ENCODE measurements at places on chromosomes 3 and 15.

DNA sequence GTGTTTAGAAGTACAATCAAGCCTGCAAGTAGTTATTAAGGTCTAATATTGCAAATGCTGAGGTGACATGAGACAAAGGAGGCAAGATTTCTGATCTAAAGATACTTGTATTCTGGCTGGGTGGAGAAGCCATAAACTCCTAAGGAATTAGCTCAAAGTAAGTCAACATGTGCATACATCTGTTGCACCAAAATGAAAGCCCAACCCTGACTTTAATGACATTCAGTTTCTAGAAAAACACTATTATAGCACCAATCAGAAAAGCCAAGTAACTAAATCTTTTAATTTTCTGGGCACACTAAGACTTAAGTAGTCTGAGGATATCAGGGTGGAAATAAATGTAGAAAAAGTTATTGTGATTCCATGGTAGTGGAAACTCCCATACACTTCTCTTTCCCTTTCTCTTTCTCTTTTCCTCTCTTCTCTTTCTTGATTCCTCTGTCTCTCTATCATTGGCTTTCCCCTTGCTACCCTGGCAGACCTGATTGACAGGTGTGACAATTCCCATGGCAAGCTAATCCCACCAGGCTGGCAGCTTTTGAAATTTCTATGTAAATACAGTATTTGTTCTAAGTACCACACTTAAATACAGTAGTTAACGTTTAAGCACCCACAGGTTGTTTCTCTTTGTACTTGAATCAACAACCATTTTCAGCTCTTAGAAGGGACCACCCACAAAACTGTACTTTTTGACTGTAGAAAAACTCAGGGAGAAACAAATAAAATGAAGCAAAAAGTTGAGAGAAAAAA lies 528.4 kb upstream of the SEMA6D start:
- DNase-seq = no peak

DNA sequence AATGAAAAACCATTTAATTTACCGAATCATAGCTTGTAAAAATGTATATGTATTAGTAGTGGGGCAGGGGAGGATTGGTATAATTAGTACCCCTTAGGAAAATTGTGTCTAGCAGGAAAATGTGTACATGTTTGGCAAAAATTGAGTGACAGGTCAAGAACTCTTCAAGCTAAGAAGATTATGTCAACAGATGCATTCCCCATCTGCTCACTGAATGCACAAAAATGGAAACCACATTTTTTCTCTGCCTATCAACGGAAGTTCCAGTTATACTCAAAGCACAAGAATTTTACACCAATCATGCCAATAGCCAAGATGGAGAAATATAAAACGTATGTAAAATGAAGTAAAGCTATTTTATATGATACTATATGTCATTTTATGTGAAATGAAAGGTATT lies 377.8 kb downstream of the KCNH8 start:
- DNase-seq = no peak

GRCh38 chr15:70192041-70192440 lies 94.3 kb upstream of the TLE3 start:
- DNase-seq = no peak

- DNase-seq = no peak
Observed at GRCh38 chr3:125232401-125232800, 19.9 kb upstream of the SLC12A8 start.

DNA sequence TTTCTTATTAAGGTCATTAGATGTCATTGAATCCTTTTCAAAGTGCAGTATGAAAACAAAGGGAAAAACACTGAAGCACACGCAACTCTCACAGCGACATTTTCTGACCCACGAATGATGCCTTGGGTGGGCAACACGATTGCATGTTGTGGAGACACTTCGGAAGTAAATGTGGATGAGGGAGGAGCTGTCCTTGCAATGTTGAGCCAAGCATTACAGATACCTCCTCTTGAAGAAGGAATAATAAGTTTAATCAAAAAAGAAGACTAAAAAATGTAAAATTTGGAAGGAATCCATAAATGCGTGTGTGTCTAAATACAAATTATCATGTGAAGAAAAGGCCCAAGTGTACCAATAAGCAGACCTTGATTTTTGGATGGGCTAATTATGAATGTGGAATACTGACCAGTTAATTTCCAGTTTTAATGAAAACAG lies 16.9 kb downstream of the THBS1 start:
- DNase-seq = no peak

DNA sequence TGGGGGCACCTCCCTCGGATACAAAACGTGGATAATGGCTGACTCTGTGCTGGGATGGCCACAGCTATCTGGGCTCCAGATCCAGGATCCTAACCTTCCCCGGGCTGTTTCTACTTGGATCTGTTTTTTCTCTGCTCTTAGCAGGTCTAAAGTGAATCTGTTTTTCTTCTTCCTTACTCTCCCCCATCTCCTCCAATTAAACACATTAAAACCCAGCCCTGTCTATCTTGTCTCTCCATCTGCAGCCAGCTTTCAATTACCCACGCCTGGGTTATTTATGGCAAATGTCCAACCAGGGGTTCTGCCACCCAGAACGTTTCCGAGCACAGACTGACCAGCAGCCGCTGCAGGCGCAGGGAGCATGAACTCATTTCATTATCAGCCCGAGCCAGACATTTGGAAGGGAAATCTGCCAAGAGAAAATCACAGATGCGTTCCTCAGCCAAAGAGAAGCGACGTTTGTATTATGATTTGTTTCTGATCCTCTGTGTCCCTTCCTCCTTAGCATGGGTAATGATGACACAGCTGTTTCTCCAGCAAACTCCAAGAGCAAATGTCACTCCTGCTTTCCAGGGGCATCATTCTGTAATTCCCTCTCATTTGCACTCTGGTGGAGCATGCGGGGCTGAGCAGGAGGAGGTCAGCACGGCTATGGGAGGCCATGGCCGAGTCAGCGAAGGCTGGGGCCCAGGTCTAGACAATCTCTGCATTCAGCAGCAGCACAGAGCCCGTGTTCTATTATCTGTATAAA lies 42.0 kb downstream of the UMPS start:
- no peak for DNase-seq

GRCh38 chr3:27666708-27667107 lies 55.4 kb downstream of the EOMES start:
- no peak for DNase-seq

- no peak for DNase-seq
Observed at GRCh38 chr3:125478326-125478725, 41.7 kb downstream of the SNX4 start.

GRCh38 chr3:42067326-42067725 lies 23.8 kb upstream of the TRAK1 start:
- DNase-seq = no peak

- no peak for DNase-seq
Observed at GRCh38 chr3:124837730-124838186, 49.4 kb downstream of the ITGB5 start.

GRCh38 chr15:57227166-57227565 lies 149.1 kb upstream of the CGNL1 start:
- DNase-seq = no peak

DNA sequence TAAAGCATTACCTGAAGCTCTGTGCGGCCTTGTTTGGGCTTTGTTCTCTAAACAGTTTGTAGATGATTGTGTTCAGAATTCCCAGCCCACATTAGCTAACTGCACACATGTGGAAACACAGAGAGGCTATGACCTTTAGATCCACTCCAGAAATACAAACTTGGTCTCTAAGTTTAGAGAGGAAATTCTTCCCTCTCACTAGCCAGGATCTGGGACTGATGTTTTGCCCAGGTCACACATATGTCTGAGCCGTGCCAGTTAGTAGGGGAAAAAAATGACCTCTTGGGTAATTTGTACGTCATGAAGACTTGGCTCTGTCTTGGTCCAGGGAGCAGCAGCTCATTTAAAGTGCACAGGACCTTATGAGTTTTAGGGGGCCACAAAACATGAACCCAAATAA lies 223.1 kb downstream of the RBMS3 start:
- DNase-seq = no peak

DNA sequence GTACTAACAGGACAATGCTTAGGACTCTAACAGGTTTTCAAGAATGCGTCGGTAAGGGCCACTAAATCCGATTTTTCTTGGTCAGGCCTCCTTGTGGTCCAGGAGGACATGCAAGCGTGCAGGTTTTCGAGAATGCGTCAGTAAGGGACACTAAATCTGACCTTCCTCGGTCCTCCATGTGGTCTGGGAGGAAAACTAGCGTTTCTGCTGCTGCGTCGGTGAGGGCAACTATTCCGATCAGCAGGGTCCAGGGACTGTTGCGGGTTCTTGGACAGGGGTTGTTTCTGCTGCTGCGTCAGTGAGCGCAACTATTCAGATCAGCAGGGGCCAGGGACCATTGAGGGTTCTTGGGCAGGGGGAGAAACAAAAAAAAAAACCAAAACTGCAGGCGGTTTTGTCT lies 7.8 kb upstream of the UBP1 start:
- no peak for DNase-seq

DNA sequence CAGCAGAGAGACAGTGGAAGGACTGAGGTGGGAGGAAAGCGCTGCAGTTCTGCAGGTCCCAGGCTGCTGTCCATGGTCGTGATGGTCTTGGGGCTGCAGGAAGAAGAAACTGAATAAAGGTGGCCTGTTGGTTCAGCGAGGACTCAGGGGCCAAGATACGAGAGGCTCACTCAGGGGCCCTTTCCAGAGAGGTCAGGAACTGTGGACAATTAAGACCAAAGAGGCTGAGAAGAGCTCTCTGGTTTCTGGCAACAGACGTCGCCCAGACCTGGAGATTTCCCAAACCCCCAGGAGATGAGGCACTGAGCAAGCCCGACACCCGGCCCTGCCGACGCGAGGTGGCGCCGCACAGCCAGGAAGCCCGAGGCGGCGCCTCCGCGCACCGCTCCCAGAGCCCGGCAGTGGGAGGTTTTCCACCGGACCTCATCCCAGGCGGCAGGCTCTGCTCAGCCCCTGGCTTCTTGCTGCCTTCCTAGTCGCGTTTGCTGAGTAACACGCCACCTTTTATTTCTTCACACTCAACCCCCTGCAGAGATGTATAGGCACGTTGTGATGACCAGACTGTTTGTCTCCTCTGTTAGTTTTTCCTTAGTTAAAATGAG lies 56.4 kb upstream of the ARRDC4 start:
- no peak for DNase-seq

DNA sequence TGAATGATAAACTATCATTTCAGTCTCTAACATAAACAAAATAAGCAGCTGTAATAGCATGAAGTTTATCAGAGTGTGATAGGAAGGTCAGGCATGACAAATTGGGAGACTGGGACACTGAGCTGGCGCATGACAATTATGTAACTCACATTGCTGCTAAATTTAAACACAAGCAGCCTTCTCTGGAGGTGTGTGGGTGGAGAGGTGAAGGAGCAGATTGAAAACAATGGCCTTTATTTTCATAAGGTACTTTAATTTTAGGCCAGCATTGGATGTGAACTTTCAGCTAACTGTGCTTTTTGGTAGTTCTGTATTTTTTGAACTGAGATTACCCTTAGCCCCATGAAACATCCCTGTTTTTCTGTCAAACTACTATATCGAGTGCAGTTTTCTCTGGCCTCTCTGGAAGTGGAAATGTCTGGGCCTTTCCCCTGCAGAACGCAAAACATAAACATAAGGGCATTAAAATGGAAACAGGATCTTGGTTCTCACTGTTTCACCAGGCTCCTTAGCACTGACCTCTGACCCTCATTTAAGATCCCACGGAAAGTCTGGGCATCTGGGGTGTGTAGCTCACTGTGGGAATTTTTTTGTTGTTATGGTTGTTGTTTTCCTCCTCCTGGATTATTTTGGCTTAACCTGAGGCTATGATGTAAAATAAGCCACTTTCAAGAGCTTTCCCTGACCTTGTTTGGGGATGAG lies 160.1 kb upstream of the DPH6 start:
- DNase-seq = no peak

DNA sequence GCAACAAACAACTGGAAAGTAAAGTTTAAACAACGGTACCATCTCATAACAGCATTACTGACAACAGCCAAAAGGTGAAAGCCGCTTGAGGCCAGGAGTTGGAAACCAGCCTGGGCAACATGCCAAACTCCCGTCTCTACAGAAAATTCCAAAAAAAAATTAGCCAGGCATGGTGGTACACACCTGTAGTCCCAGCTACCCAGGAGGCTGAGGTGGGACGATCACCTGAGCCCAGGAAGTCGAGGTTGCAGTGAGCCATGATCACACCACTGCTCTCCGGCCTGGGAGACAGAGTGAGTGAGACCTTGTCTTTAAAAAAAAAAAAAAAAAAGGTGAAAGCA lies 4.4 kb downstream of the TNK2 start:
- no peak for DNase-seq

DNA sequence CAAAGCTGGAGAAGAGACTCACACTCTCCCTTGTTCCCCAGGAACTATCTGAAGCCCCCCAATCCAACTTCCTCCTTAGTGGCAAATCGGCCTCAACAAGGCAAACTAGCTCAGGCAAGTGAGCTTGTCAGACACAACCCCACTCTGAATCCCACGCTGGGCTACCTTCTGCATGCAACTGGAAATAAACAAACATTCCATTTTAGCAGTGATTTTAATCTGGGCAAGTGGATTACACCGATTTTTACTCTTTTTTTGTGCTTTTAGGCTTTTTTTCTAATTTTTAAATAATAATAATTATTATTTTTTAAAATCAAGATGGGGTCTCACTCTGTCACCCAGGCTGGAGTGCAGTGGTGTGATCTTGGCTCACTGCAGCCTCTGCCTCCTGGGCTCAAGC lies 2.9 kb upstream of the NOX5 start:
- DNase-seq = no peak

DNA sequence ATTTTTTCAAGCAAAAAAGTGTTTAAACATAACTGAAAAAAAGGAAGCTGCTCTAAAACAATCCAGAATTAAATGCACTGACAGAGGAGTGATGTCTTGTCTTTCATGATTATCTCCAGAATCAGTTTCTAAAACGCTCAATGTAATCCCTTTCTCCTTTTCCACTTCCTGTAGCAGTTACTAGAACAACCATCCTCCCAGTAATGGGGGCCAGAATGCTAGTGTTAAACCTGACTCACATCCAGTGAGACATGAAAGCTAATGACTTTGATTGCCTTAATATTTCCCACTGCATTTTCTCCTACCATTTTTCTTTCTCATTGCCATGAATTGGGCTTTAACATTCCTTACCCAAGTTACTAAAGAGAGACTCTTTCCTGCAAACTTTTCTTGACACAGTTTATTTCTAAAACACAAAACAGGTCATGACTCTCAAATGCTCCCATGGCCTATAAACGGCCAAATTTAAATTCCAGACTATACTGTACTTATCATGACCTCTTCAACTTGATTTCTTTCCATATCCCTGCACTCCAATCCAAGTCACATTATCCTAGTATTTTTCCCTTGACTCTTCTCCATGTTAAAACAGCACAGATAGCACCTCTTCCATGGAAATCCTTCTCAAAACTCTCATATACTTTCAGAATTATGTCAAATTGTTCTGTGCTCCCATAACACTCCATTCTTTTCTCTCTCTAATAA lies 341.4 kb downstream of the NAALADL2 start:
- no peak for DNase-seq

DNA sequence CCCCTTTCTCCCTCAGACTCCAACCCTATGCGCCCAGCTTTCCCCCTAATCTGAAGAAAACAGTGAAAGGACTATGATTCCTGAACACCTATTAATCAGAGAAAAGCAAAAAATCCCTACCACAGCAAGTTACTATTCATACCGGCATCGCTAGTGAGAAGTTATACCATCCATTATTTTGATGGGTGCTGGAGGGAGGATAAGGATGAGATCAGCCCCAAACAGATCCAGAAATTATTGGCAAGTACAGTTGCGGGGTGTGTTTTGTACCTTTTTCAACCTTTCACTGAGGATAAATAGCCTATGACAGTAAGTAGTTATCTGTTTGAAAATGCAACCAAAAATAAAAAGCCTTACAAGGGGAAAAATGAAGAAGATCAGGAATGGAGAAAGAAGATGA lies 59.9 kb upstream of the ADAMTS9 start:
- DNase-seq = no peak

All from stimulated activated CD8-positive, alpha-beta memory T cell treated with anti-CD3 and anti-CD28 coated beads, Interleukin-7, amount 100 ng/mL, for 1 hour (primary cell).